ENCODE measurements at places on chromosomes 5 and 9. TPM values are rescaled to one million over a fixed set of nuclear protein-coding genes. Genes with fewer than 3 reads are reported as not detected.
A peak's percentile ranks its signal among the peaks of the same experiment; 100 is the strongest.

DNA sequence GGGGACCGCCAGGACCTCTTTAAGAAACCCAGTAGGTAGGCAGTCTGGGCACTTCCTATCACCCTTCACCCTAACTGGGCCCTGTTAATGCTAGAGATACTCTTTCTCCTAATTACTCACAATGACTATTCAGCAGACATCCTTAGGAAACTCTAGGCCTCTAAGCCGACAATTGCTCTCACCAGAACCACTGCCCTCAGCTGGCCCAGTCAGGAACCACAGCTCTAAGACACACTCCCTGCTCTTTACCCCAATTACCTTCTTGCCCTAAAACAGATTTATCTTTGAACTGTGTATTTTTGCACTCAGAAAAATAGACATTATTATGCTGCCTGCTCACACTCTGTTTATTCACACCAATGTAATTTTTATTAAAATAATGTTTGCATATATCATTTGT lies 432.6 kb upstream of the SLC30A5 start:
- peak; percentile 43 for DNase-seq

UIMC1 gene
- total RNA-seq, result 27.8 TPM

DNA sequence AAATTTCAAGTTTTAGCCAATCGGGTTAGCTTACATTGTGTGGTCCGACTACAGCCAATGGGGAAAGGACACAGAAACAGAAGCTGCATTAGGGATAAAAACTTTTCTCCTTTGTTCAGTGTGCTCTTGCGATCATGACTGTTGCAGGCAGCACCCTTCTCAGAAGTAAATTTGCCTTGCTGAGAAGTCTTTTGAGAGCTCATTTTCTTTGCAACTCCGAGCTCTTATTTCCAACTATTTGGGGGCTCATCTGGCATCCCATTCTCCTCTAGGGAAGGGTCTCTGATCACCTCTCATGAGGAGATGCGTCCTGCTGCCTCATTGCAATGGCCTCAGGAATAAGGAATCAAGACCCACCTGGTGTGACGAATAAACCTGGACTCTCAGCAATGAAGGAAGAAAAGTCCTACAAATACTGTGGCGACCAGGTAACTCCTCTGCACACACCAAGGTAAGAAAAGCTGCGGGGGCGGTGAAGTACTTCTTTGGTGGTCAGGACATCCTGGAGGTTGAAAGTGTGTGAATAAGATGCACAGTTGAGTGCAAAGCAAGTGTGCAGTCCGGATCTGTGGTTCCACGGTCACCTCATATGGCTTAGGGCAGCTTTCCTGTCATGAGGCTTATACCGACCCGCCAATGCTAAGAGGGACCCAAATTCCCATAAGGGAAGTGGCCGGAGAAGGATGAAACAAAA lies 20.4 kb downstream of the CNOT8 start:
- peak; percentile 26 for DNase-seq

DNA sequence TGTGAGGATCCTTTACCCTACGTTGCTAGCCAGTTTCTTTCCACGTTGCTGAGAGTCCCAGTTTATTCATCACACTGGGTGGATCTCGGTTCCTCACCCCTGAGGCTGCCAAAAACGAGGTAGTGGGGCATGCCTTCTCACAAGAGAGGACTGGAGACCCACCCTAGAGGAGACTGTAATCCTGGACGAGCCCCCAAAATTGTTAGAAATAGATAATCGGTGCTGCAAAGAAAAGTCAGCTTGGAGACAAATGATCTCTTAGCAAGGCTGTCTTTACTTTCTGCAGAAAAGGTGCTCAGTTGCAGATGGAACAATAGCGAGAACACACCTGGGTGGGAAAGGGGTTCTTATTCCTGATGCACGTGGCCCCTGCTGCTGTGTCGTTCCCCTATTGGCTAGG lies 101.8 kb downstream of the TMEM167A start:
- DNase-seq, result no peak

DNA sequence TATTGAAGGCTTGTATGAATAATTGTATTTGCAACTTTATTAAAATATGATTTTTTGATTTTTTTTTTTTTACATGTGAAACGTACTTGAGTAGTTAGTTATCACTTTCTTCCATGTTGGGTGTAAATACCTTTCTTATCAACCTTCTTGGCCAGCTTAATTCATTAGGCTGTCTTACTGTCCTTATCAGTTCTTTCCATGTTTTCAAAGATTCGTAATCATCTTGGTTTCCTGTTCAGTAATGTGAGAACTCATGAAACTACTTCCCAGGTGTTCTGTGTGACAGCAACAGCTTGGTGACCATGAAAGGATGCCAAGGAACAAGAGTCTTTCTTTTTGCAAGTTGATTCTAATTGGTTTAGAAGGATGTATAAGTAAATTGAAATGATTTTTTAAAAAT lies 100.0 kb downstream of the ADGRV1 start:
- no peak for DNase-seq

ZFR gene
- 66.8 TPM for total RNA-seq

BRINP1 gene
- 0.20 TPM for total RNA-seq

GRCh38 chr5:143186623-143187022 lies 216.9 kb downstream of the NR3C1 start:
- DNase-seq, result no peak

DNA sequence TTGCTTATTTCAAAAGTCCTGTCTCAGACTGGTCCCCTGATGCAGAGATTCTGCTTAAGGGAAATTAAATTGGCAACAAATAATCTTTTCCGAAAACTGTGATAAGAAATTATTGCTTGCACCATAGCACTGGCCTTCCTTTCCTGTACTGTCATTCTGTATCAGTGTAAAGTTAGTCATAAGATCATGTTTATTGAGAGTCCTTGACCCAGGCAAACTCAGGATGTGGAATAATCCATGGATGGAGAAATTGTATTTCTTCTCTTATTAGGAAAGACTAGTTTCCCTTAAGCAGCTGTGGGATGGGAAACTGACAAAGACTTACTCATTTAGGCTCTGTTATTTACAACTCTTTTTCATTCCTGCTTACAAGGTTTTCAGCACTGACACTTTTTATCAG lies 83.0 kb upstream of the RANBP6 start:
- peak; percentile 63 for DNase-seq

DNA sequence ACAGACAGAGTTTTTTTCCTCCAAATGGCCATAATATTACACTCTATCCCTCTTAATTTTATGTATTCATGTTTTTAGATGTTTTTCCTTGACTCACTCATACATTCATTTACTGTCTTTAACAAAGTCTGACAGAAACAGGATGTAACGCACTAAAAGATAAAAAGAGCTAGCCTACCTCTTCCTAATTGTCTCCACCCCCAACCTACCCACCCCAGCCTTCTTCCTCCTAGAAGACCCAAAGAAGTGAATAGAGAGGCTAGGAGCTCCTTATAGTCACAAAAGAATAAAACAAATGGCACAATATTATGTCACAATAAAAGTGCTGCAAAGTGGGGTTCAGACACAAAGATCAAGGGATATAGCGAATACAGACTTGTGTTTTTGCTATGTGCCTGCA lies 719 bp downstream of the NOL8 start:
- DNase-seq, result no peak

DNA sequence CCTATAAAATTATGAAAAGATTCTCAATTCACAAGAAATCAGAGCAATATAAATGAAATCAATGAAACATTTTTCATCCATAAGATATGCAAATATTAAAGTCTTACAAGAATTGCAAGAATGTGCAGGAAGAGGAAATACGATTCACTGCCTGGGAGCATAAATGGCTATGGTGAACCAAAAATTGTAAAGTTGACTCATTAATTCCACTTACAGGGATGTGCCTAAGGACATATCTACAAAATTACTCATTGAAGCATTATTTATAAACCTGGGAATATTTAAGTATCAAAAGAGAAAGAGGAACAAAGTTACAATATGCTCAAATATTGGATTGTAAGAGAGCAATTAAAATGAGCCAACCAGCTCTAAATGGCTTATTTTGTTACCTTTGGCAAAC lies 6.9 kb upstream of the NIPSNAP3A start:
- DNase-seq, result peak; percentile 81

DNA sequence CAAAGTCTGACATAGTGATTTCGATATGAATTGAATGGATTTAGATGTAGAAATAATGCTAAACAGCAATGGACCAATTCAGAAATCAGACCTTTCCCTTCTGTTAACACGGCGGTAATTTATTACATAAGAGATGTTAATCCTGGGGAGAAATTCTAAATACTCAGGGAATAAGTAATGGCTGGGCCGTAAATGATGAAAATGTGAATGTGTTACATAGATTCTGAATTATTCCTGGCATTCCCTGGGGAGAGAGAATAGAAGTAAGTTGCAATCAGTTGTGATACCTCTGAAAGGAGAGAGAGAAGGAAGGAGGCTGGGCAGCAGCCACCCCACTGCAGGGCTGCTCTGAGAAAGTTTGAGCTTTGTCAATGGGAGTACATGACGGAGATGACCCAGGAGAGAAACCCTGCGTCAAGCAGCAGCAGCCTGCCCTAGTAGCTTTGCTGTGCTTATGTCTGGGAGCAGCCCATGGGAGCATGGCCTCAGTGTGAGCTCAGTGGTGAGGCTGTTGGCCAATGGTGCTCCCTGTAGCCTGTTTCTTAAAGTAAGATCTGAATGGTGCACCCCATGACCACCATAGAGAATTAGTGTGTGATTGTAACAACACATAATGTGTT lies 420.1 kb downstream of the MTRR start:
- no peak for DNase-seq

MUSK gene
- 0.15 TPM for total RNA-seq

DBH gene
- total RNA-seq, result not detected

GRCh38 chr5:72920690-72921502 lies 34.9 kb upstream of the FCHO2 start:
- DNase-seq, result peak; percentile 52

- DNase-seq, result no peak
These were observed 133.3 kb downstream of the ARL15 start for GRCh38 chr5:54177058-54177457.

GRCh38 chr5:11104651-11105112 lies 343.6 kb upstream of the DAP start:
- DNase-seq, result no peak

CTXN3 gene
- total RNA-seq, result not detected

- DNase-seq, result peak; percentile 99
These were observed 106.0 kb downstream of the FRMD3 start for GRCh38 chr9:83432104-83432627.

GRCh38 chr5:143059976-143060765 lies 290.0 kb downstream of the ARHGAP26 start:
- DNase-seq, result peak; percentile 58

- DNase-seq, result peak; percentile 65
These were observed 226.7 kb downstream of the AGTPBP1 start for GRCh38 chr9:85515021-85515420.

Measured in M059J (cell line).